ENCODE measurements at places on chromosomes 3 and 15. TPM values are rescaled to one million over a fixed set of nuclear protein-coding genes. Genes with fewer than 3 reads are reported as not detected.

DNA sequence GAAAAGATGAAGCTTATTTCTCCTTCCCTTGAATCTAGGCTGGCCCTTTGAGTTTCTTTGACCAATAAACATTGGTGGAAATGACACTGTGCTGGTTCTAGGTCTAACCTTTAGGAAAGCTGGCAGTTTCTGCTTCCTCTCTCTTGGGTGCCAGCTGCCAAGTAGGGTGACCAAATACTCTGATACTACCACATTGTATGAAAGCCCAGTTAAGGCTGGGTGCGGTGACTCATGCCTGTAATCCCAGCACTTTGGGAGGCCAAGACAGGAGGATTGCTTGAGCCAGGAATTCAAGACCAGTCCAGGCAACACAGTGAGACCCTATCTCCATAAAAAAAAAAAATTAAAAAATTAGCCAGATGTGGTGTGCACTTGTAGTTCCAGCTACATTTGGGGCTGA, 320.7 kb downstream of the ZNF621 start:
- no peak overlapping the region for H3K4me3 ChIP-seq
- H3K4me1 ChIP-seq = no peaks in the 10 kb centered on the region
- H3K36me3 ChIP-seq = no peaks in the 10 kb centered on the region
- H3K27ac ChIP-seq = no peak overlapping the region

Gene KLHL40
- not detected for total RNA-seq

Gene AP2M1
- 302 TPM for total RNA-seq

- DNase-seq = no peak
- no peaks in the 10 kb centered on the region for H3K27me3 ChIP-seq
- no peaks in the 10 kb centered on the region for H3K4me1 ChIP-seq
- no peak overlapping the region for H3K27ac ChIP-seq
- no peak overlapping the region for H3K4me3 ChIP-seq
- H3K36me3 ChIP-seq = no peaks in the 10 kb centered on the region
These were observed 69.2 kb upstream of the CSTA start for GRCh38 chr3:122255757-122256439.

Gene ANKDD1A
- total RNA-seq = 6.9 TPM

- peak; percentile 47 for DNase-seq
- H3K27ac ChIP-seq = peak overlapping the region; percentile 72
- no peak overlapping the region for H3K4me3 ChIP-seq
- H3K36me3 ChIP-seq = no peaks in the 10 kb centered on the region
- peaks cover 10% of the 10 kb centered on the region for H3K4me1 ChIP-seq
These were observed 27.6 kb upstream of the VEPH1 start for GRCh38 chr3:157530637-157531300.

DNA sequence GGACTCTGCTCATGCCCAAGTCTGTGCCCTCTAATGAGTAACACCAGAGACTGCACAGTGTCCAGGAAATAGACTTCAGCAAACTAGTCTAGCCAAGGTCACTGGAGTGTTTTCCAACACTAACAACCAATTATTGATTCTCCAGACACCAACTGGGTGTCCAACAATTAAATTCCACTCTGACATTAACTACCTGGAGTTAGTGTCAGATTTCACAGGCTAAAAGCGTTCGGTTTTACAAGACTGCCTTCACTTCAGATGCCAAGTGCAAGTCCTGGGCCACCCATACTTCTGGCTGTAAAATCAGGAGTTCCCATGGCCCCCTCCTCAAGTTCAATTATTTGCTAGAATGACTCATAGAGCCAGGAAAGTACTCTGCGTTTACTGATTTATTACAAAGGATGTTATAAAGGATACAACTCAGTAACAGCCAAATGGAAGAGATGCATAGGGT, 20.8 kb upstream of the CFAP161 start:
- DNase-seq = no peak
- peaks cover 2% of the 10 kb centered on the region for H3K27me3 ChIP-seq
- no peaks in the 10 kb centered on the region for H3K36me3 ChIP-seq
- H3K4me3 ChIP-seq = no peak overlapping the region
- H3K27ac ChIP-seq = no peak overlapping the region
- no peaks in the 10 kb centered on the region for H3K4me1 ChIP-seq

- no peaks in the 10 kb centered on the region for H3K36me3 ChIP-seq
These were observed 49.5 kb downstream of the OCA2 start for GRCh38 chr15:28049581-28049980.

Gene KLF15
- total RNA-seq = 49.2 TPM

GRCh38 chr15:83927704-83928391, 273.9 kb downstream of the ADAMTSL3 start:
- no peak overlapping the region for H3K4me3 ChIP-seq
- H3K36me3 ChIP-seq = no peaks in the 10 kb centered on the region
- H3K27me3 ChIP-seq = no peaks in the 10 kb centered on the region
- DNase-seq = no peak
- no peak overlapping the region for H3K27ac ChIP-seq

Gene NCBP2
- 58.8 TPM for total RNA-seq

Gene PPP1R14D
- not detected for total RNA-seq

DNA sequence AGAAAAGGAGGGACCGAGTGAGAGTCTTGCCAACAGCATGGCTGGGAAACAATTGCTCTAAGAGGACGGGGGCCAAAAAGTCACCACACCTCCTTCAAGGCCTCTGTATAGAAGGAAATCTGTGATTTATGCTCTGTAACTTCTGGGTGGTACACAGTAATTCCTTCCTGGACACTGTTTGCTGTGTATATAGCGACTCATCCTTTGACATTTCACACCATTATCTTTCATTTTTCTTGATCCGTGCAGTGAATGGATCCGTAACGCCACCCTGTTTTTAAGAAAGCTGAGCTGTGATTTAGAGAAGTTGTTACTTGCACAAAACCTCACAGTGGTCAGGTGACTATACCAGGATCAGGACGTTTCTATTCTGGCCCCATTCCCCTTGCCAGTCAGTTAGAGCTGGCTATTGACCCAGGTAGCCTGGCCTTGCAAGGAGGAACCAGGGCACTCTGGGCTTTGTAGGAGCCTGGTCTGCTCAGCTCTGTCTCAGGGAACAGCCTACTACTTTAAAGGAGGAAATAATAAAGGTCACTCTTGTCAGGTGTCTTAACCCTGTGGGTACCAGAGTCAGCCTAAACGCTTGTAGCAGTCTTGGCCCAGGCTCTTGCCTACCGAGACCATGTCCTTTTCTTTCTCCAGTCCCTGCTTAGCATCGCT, 86.5 kb upstream of the MYZAP start:
- peak overlapping the region; percentile 91 for H3K27ac ChIP-seq
- H3K36me3 ChIP-seq = no peaks in the 10 kb centered on the region
- H3K4me3 ChIP-seq = no peak overlapping the region
- no peak for DNase-seq
- peaks cover 96% of the 10 kb centered on the region for H3K4me1 ChIP-seq

Gene ADAMTSL3
- total RNA-seq = 14.8 TPM

DNA sequence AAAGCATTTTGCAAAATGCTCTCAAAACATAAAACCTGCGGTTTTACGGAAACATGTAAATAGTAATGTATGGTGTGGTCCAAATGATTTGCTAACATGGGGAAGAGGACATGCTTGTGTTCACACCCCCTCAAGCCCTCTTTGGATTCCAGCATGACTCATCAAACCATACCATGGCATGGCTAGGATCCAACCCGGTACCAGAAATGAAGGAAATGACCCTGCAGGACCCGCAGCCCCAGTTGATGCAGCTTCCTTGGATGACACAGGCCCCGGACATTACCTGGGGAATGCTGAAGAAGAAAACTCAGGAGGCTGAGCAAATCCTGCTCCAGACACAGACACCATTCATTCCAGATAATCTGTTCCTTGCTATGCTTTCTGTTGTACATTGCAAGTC, 222.9 kb downstream of the DTWD1 start:
- no peaks in the 10 kb centered on the region for H3K4me1 ChIP-seq
- no peaks in the 10 kb centered on the region for H3K36me3 ChIP-seq
- no peak overlapping the region for H3K27ac ChIP-seq
- H3K27me3 ChIP-seq = no peaks in the 10 kb centered on the region
- DNase-seq = no peak
- no peak overlapping the region for H3K4me3 ChIP-seq

Gene ACTRT3
- total RNA-seq = 3.3 TPM

DNA sequence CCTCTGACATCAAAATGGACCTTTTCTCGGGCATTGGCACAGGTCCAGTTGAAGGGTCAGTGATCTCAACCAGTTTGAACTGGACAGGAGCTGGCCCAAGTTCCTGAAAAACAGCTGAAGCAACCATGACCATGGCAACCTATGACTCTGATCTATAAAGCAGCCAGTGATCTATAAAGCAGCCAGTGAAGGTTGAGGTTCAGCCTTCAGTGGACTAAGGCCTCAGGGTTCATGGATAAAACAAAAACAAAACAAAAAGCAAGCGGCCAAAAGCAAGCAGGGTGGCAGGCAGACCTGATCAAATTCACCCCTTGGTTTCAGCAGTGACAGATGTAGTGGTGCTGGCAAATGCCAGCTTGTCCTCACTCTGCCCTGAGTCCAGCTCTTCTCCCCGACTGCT, 10.0 kb upstream of the CHRNB4 start:
- H3K27ac ChIP-seq = no peak overlapping the region
- no peaks in the 10 kb centered on the region for H3K36me3 ChIP-seq
- peak; percentile 29 for DNase-seq
- H3K4me3 ChIP-seq = no peak overlapping the region
- no peaks in the 10 kb centered on the region for H3K27me3 ChIP-seq

GRCh38 chr3:151896246-151897012, 23.0 kb downstream of the SUCNR1 start:
- H3K27me3 ChIP-seq = no peaks in the 10 kb centered on the region
- no peak for DNase-seq
- no peaks in the 10 kb centered on the region for H3K36me3 ChIP-seq
- H3K27ac ChIP-seq = no peak overlapping the region
- H3K4me1 ChIP-seq = no peaks in the 10 kb centered on the region
- H3K4me3 ChIP-seq = no peak overlapping the region

DNA sequence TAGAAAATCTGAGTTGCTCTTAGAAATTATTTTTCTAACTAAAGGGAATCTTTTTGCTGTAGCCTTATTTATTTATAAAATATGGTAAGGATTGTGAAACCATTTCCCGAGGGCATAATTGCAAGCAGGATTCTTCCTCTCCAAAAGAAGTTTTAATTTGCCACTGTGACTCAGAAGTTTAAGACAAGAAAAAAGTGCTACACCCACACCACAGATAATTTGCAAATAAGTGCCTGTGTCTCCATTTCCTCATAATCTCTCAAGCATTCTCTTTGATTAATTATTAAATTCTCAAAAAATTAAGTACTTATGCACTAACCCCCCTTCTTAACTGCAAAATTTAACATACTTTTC, 43.6 kb downstream of the RASA2 start:
- no peak for DNase-seq
- H3K4me3 ChIP-seq = no peak overlapping the region
- H3K27ac ChIP-seq = no peak overlapping the region
- peaks cover 6% of the 10 kb centered on the region for H3K4me1 ChIP-seq
- no peaks in the 10 kb centered on the region for H3K36me3 ChIP-seq

DNA sequence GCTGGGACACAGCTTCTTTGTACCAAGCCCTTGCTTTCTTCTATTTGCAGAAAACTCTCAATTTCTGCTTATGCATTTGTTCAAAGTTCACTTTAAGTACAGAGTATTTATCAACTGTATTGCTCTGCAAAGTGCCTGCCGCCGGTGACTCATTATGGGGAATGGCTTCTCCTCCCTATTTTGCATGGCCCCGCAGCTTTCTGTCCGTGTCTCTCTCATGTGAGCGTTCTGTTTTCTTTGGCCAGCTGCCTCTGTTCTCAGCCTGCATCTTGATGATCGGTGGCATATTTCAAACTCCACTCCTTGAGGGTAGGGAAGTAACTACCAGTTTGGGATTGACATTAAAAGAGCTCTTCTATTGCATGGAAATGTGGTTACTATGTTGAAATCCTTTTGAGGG, 28.6 kb upstream of the ST8SIA2 start:
- no peaks in the 10 kb centered on the region for H3K27me3 ChIP-seq
- no peak for DNase-seq
- no peak overlapping the region for H3K4me3 ChIP-seq
- no peaks in the 10 kb centered on the region for H3K4me1 ChIP-seq

DNA sequence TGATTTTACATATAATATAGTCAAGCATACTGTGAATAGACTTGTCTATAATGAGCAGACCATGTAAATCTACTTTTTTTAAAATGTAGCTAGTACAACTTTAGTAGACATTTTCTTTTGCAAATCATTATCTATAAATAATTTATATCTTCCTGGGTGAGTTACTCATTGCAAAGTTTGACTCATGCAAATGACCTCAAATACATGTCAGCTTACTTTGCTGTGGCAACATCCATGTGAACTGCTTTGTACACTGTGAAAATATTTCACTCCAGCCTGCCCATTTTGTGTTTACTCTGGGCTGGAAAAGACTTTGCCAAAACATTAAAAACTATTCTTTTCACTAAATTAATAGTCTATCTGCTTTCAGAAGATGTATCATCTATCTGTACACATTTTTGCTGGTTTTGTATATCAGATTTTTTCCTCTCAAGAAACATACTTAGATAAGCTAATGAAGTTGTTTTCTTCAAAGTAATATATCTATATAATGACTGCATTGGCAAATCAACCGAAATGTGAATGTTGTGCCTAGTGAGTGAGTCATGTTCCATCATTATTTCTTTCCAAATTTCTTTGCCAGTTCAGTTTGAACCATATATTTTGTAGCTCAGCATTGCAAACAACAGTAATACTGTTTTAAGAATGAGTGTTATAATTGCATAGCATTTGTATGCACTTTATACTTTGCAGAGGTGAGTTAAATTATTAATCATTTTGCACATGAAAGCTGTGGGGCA, 26.5 kb downstream of the IGSF10 start:
- H3K27me3 ChIP-seq = no peaks in the 10 kb centered on the region
- H3K27ac ChIP-seq = no peak overlapping the region
- H3K4me1 ChIP-seq = no peaks in the 10 kb centered on the region
- H3K36me3 ChIP-seq = no peaks in the 10 kb centered on the region

- peak overlapping the region; percentile 90 for H3K27ac ChIP-seq
- no peaks in the 10 kb centered on the region for H3K36me3 ChIP-seq
- peak; percentile 91 for DNase-seq
- H3K4me1 ChIP-seq = peaks cover 24% of the 10 kb centered on the region
- no peak overlapping the region for H3K4me3 ChIP-seq
These were observed 37.2 kb downstream of the IL20RB start for GRCh38 chr3:136994772-136995516.

GRCh38 chr3:142888099-142888480, 793 bp downstream of the PCOLCE2 start:
- no peak overlapping the region for H3K27ac ChIP-seq
- H3K36me3 ChIP-seq = no peaks in the 10 kb centered on the region
- peaks cover 13% of the 10 kb centered on the region for H3K4me1 ChIP-seq
- H3K4me3 ChIP-seq = peak overlapping the region; percentile 47
- H3K27me3 ChIP-seq = no peaks in the 10 kb centered on the region
